ENCODE measurements at places on chromosomes 7 and 10.

GRCh38 chr10:73183667-73184281, 15.9 kb downstream of the FAM149B1 start:
- DNase-seq: no peak

DNA sequence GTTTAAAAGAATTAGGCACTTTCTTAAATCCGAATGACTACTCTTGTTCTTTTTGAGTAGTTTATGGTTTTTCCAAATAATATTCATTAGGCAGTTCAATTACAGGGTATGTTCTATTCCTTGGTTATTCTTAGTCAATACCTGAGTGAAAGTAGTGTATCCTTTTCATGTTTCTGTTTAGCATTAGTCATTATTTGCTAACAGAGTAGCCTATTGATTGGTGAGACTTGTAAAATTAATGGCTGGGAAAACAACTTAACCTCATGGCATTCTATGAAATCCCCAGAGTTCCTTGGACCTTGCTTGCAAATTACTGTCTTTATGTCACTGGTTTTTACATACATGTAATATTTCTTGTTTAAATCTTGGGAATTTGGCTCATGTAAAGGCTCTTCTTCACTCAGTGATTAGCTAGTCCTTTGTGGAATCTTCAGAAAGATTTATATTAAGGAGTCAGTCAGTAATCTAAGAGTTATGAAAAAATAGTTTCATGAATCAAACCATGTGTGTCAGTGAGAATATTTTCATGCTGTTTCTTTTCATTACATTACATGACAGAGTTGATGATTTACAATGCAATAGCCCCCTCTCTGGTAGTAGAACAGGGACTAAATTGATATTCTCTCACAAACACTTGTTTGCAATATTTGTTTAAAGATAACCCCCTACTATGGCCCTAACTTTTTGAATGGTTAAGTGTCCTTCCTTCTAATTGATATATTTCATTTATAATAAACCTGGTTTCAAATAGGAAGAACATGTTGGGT, 81.5 kb upstream of the LRRTM3 start:
- no peak for DNase-seq

- DNase-seq: no peak
These were observed 96.6 kb downstream of the ZNF438 start for GRCh38 chr10:30935078-30935477.

DNA sequence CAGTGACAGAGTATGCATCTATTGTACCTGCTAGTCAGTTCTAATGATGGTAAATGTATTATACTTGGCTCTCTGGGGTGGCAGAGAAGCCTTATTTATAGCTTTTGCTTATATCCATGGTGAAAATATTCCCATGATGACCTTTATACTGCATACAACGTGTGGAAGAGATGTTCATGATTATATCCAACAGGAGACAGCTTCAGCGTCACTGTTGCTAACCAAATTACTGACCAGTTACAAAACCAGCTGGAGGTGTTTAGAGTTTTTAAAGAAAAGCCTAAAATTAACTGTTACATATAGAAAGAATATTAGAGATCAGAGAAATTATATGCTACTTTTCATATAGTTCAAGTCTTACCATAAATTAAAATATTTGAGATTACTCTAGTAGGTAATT, 280.8 kb downstream of the ETV1 start:
- no peak for DNase-seq

DNA sequence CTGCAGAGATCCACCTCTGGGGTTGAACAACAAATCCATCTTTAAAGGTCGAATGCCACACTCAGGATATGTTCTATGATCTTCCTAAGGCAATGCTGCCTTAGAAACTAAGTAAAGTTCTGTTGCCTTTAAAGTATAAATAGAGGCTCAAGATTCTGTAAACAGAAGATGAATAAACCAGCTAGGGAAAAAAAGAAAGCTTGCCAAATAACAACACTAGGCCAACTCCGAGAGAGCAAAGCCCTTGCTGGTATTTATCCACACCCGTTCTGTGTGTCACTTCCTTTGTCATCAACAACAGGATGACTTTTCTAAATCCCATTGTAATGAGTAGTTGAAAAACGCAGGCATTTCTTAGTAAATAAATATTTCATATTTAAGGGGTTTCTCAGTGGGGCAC, 330.0 kb upstream of the GLI3 start:
- no peak for DNase-seq

DNA sequence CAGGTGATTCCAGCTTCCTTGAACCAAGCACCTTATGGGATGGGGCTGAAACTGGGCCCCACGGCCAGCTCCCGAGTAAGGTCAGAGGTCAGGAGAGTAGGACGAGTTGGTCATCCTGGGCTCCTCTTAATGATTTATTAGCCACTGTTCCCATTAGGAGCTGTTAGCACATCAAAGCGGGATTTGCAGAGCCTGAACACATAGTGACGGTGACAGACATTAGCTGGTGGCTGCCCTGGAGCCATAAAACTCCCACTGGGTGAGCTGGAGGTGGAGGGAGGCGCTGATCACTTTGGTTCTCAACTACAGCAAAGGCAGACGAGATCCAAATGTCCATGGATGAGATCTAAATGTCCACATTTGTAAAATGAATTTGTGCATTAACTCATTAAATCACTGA, 48.1 kb downstream of the COL13A1 start:
- no peak for DNase-seq

- DNase-seq: no peak
These were observed 25.3 kb downstream of the XPNPEP1 start for GRCh38 chr10:109898007-109898406.

GRCh38 chr7:91294639-91295220, 30.5 kb downstream of the FZD1 start:
- no peak for DNase-seq
